ENCODE measurements at places on chromosomes 11 and 22. TPM values are rescaled to one million over a fixed set of nuclear protein-coding genes. Genes with fewer than 3 reads are reported as not detected.

- no peaks in the 10 kb centered on the region for H3K36me3 ChIP-seq
- DNase-seq = no peak
- H3K27me3 ChIP-seq = peaks cover 10% of the 10 kb centered on the region
Measured at GRCh38 chr11:116536416-116536815, 236.4 kb downstream of the BUD13 start.

- H3K4me1 ChIP-seq = no peaks in the 10 kb centered on the region
- no peaks in the 10 kb centered on the region for H3K36me3 ChIP-seq
- H3K27me3 ChIP-seq = no peaks in the 10 kb centered on the region
- H3K4me3 ChIP-seq = no peak overlapping the region
Measured at GRCh38 chr22:36085476-36086169, 57.0 kb upstream of the RBFOX2 start.

- H3K4me1 ChIP-seq = no peaks in the 10 kb centered on the region
- no peaks in the 10 kb centered on the region for H3K36me3 ChIP-seq
- H3K27me3 ChIP-seq = no peaks in the 10 kb centered on the region
- no peak overlapping the region for H3K27ac ChIP-seq
Measured at GRCh38 chr22:38327805-38328204, 10.6 kb upstream of the CSNK1E start.

- H3K4me1 ChIP-seq = peaks cover 34% of the 10 kb centered on the region
- peaks cover 41% of the 10 kb centered on the region for H3K27me3 ChIP-seq
- peak; percentile 40 for DNase-seq
- H3K4me3 ChIP-seq = peak overlapping the region; percentile 89
- H3K27ac ChIP-seq = peak overlapping the region; percentile 37
Measured at GRCh38 chr11:10305262-10305963, 540 bp downstream of the ADM start.

DNA sequence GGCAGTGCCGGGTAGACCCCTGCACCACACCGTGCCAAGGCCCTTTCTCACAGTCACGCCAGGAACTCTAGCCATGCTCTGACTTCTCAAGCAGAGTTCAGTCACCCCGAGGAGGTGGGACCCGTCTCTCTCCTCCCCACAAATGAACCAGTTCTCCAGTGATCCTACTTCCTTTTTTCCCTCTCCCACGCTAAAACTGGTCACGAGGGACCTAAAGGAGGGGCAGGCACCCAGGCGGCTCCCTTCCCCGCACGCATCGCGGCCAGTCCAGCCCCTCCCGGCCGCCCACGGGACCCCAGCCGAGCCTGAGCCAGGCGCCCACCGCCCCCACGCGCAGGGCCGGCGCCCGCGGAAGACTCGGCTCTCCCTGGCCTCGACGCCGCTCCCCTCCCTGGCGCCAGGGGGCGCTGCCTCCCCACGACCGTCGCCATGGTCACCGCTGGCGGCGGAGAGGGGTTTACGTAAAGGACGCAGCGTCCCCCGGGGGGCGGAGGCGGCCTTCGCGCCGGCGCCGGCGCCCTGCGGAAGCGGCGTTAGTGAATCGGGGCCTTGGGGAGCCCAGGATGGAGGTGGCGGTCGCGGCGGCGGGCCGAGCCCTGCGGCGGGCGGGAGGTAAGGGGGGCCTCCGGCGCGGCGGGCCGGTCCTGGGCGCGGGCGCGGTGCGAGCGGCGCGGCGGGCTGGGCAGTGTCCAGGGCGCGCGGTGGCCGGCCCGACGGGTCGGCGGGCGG, at the start of gene DAGLA:
DAGLA (plus strand) TSS at position 499 of the 729 bp plus-strand sequence. CDS start 39,765 bp downstream, outside the sequence.
- no peak within 1 kb of the TSS for H3K27ac ChIP-seq
- H3K4me1 ChIP-seq = peaks cover 3% of the 10 kb centered on the region
- peaks cover 23% of the 10 kb centered on the region for H3K27me3 ChIP-seq
- peak within 1 kb of the TSS; percentile 40 for H3K4me3 ChIP-seq

GRCh38 chr11:70556884-70557741, 158.8 kb downstream of the CTTN start:
- no peaks in the 10 kb centered on the region for H3K4me1 ChIP-seq
- H3K36me3 ChIP-seq = no peaks in the 10 kb centered on the region
- H3K4me3 ChIP-seq = no peak overlapping the region
- H3K27ac ChIP-seq = no peak overlapping the region
- DNase-seq = no peak
- no peaks in the 10 kb centered on the region for H3K27me3 ChIP-seq

DNA sequence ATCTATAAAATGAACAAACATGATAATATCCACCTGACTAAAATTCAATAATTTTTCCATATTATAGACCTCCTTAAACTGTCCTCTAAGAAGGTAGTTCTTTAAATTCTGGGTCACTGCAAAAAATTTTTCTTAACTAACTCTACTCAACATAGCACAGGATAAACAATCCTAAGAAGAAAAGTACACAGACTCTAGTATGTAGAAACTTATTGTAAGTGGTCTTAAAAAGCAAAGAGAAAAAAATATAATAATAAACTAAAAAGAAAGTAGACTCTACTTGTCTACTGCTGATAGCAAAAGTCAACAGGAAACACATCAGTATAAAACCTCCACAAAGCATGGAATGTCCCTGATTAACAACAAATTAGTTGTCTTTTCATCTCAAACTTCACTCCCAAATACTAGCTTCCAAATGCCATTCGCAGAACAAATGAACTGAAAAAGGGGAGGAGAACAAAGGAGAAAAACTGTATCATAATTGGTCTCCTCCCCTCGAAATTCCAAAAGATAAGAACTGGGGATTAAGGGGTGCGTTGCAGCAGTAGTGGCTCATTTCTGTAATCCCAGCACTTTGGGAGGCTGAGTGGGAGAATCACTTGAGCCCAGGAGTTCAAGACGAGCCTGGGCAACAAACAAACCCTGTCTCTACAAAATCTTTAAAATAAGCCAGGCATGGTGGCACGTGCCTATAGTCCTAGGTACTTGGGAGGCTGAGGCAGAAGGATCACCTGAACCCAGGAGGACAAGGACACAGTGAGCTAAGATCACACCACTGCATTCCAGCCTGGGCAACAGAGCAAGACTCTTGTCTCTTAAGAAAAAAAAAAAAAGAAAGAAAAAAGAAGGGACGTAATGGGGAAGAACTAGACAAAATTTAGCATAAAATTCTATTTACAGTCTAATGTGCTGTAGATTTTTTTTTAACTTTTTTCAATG, 6.5 kb downstream of the FCHSD2 start:
- H3K36me3 ChIP-seq = peaks cover 19% of the 10 kb centered on the region
- peaks cover 31% of the 10 kb centered on the region for H3K4me1 ChIP-seq
- no peak overlapping the region for H3K27ac ChIP-seq
- no peak for DNase-seq

DNA sequence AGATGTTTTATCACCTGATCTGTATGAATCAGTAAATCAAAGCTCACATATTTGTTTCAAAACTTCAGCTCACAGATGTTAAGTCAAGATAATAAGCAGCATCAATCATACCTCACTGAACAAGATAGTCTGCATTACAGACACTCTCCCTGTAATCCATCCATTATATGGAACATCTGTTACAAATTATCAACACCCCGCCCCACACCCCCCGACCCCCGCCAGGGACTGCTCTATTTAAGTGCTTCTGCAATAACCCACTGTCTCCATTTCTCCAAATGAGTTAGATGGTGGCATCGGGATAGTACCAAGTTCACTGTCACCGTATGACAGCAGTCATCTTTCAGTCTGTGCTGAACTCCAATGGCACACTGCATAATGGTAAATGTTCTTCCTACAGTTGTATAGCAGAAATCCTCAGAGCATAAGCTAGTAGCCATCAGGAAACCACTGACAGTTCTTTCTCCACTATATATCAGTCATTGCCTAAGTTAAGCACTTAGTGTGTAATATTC, 447.0 kb upstream of the ARHGAP42 start:
- no peak overlapping the region for H3K4me3 ChIP-seq
- H3K36me3 ChIP-seq = no peaks in the 10 kb centered on the region
- H3K4me1 ChIP-seq = no peaks in the 10 kb centered on the region
- no peaks in the 10 kb centered on the region for H3K27me3 ChIP-seq

GRCh38 chr22:37054056-37054395, 2.5 kb downstream of the KCTD17 start:
- no peak overlapping the region for H3K27ac ChIP-seq
- peaks cover 7% of the 10 kb centered on the region for H3K36me3 ChIP-seq
- H3K4me3 ChIP-seq = no peak overlapping the region
- peaks cover 14% of the 10 kb centered on the region for H3K4me1 ChIP-seq
- H3K27me3 ChIP-seq = no peaks in the 10 kb centered on the region

- peaks cover 28% of the 10 kb centered on the region for H3K36me3 ChIP-seq
- no peak for DNase-seq
- H3K4me1 ChIP-seq = peaks cover 9% of the 10 kb centered on the region
- no peak overlapping the region for H3K4me3 ChIP-seq
- no peak overlapping the region for H3K27ac ChIP-seq
- H3K27me3 ChIP-seq = no peaks in the 10 kb centered on the region
Measured at GRCh38 chr22:21796863-21797262, 61.3 kb upstream of the YPEL1 start.

GRCh38 chr22:22856364-22856763, 31.3 kb upstream of the IGLL5 start:
- no peak overlapping the region for H3K27ac ChIP-seq
- no peak overlapping the region for H3K4me3 ChIP-seq
- DNase-seq = no peak
- H3K4me1 ChIP-seq = peaks cover 5% of the 10 kb centered on the region

DNA sequence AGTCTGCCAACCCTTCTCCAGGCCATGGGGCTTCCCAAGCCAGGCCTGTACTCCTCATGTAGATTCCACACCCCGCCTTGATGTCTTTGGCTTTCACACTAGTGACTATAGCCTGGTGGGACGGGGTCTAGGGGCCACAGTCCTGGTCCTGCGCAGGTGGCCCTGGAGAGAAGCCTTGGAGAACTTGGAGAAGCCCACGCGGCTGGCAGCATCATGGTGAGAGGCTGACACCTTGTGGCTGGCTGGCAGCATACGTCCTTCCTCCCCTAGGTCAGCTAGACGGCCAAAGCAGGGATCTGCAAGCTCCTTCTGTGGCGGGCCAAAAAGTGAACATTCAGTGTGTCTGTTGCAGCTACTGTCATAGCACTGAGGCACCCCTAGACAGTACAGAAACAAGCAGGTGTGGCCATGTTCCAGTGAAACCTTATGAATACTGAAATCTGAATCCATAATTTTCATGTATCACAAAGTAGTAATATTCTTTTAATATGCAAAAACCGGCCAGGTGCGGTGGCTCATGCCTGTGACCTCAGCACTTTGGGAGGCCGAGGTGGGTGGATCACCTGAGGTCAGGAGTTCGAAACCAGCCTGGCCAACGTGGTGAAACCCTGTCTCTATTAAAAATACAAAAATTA, 42.0 kb downstream of the FAM83F start:
- H3K27ac ChIP-seq = no peak overlapping the region
- H3K36me3 ChIP-seq = no peaks in the 10 kb centered on the region
- peak; percentile 75 for DNase-seq
- H3K4me1 ChIP-seq = no peaks in the 10 kb centered on the region

DNA sequence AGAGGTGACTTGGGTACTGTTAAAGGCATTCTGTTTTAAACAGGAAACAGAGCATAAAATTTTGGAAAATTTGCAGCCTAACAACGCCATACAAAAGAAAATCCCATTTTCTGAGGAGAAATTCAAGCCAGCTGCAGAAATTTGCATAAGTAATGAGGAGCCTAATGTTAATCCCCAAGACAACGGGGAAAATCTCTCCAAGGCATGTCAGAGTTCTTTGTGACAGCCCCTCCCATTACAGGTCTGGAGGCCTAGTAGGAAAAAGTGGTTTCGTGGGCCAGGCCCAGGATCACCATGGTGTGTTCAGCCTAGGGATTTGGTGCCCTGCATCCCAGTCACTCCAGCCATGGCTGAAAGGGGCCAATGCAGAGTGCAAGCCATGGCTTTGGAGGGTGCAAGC, 1333.1 kb upstream of the TENM4 start:
- H3K36me3 ChIP-seq = no peaks in the 10 kb centered on the region
- H3K4me1 ChIP-seq = no peaks in the 10 kb centered on the region
- no peaks in the 10 kb centered on the region for H3K27me3 ChIP-seq
- DNase-seq = no peak
- H3K4me3 ChIP-seq = no peak overlapping the region

GRCh38 chr11:46363031-46363407, 15.8 kb downstream of the DGKZ start:
- DNase-seq = no peak
- H3K4me3 ChIP-seq = peak overlapping the region; percentile 74
- no peaks in the 10 kb centered on the region for H3K27me3 ChIP-seq
- peaks cover 56% of the 10 kb centered on the region for H3K4me1 ChIP-seq

GRCh38 chr11:35680506-35680905, 17.9 kb downstream of the TRIM44 start:
- peaks cover 51% of the 10 kb centered on the region for H3K4me1 ChIP-seq
- H3K27ac ChIP-seq = no peak overlapping the region
- no peak overlapping the region for H3K4me3 ChIP-seq
- no peak for DNase-seq

DNA sequence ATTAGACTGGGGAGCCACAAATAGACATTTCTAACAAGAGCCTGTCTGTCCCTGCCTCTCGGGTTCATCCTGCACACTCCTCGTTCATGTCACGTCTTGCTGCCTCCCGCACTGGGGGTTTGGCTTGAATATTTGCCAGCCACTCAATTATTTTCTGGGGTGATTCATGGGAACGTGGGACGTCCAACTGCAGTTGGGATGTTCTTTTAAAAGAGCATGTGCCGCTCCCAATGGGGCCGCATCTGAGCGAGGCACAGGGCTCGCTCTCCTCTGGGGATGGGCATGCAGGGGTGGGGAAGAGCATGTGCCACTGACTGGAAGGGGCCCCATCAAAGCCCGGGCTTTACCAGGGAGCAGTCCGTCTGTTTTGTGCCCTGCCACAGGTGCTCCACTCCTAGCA, 43.4 kb downstream of the PARVG start:
- no peaks in the 10 kb centered on the region for H3K36me3 ChIP-seq
- H3K27ac ChIP-seq = no peak overlapping the region
- H3K4me1 ChIP-seq = no peaks in the 10 kb centered on the region
- peaks cover 9% of the 10 kb centered on the region for H3K27me3 ChIP-seq
- H3K4me3 ChIP-seq = no peak overlapping the region

DNA sequence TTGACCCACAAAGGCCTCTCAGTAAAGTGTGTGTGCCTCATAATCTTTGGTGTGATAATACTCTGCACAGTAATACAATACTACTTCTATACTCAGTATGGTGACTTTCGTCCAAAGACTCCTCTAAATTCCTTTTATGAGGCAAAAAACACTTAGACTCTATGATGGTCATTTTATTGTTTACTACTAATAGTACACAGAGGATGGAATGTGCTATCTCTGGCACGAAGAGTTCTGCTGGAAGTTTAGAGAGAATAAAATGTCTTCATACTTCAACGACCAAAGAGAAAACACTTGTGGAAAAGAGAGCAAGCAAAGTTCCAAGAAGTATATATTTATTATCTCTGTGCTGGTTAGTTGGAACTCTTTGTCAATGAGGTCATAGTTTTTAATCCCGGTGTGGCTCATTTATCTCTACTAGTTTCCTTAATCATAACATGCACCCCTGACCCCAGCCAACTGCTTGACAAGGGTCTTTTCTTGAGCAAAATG, 7.5 kb upstream of the CSTF3 start:
- H3K36me3 ChIP-seq = no peaks in the 10 kb centered on the region
- no peaks in the 10 kb centered on the region for H3K4me1 ChIP-seq
- H3K4me3 ChIP-seq = no peak overlapping the region
- no peak overlapping the region for H3K27ac ChIP-seq
- no peaks in the 10 kb centered on the region for H3K27me3 ChIP-seq

The CWF19L2 gene
- 11.9 TPM for total RNA-seq

The NUP50 gene
- total RNA-seq = 133 TPM

The CHRM1 gene
- total RNA-seq = not detected

The OR6T1 gene
- not detected for total RNA-seq

The SLC22A12 gene
- total RNA-seq = not detected

The SDF2L1 gene
- total RNA-seq = 41.3 TPM

The NLRP14 gene
- total RNA-seq = 0.11 TPM

The MYH9 gene
- total RNA-seq = 624 TPM

The OR8G5 gene
- not detected for total RNA-seq

The APOL4 gene
- total RNA-seq = 0.18 TPM

The RIMBP3C gene
- 0.20 TPM for total RNA-seq

The GDPD4 gene
- total RNA-seq = not detected

The NCR3LG1 gene
- total RNA-seq = 4.2 TPM

The MS4A12 gene
- total RNA-seq = not detected

The OR6Q1 gene
- total RNA-seq = not detected

The DGCR2 gene
- 18.0 TPM for total RNA-seq

The LRRC10B gene
- total RNA-seq = not detected
